ENCODE measurements at places on chromosomes 2 and 18. TPM values are rescaled to one million over a fixed set of nuclear protein-coding genes. Genes with fewer than 3 reads are reported as not detected.

The BCL2L11 gene
- 36.6 TPM for total RNA-seq

The ARHGAP28 gene
- total RNA-seq: not detected

DNA sequence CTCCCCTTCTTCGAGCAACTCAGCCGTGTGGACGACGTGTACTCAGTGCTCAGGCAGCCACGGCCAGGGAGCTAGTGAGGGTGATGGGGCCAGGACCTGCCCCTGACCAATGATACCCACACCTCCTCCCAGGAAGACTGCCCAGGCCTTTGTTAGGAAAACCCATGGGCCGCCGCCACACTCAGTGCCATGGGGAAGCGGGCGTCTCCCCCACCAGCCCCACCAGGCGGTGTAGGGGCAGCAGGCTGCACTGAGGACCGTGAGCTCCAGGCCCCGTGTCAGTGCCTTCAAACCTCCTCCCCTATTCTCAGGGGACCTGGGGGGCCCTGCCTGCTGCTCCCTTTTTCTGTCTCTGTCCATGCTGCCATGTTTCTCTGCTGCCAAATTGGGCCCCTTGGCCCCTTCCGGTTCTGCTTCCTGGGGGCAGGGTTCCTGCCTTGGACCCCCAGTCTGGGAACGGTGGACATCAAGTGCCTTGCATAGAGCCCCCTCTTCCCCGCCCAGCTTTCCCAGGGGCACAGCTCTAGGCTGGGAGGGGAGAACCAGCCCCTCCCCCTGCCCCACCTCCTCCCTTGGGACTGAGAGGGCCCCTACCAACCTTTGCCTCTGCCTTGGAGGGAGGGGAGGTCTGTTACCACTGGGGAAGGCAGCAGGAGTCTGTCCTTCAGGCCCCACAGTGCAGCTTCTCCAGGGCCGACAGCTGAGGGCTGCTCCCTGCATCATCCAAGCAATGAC is 4.8 kb downstream of the CTDSP1 start:
- H3K36me3 ChIP-seq: peaks cover 10% of the 10 kb centered on the region
- H3K27ac ChIP-seq: no peak overlapping the region
- no peak overlapping the region for H3K4me3 ChIP-seq
- H3K27me3 ChIP-seq: no peaks in the 10 kb centered on the region
- DNase-seq: no peak

GRCh38 chr2:172869861-172870260 is 134.2 kb downstream of the RAPGEF4 start:
- H3K36me3 ChIP-seq: no peaks in the 10 kb centered on the region
- H3K27me3 ChIP-seq: no peaks in the 10 kb centered on the region
- no peak overlapping the region for H3K27ac ChIP-seq
- no peak overlapping the region for H3K4me3 ChIP-seq
- no peaks in the 10 kb centered on the region for H3K4me1 ChIP-seq

The PTPRM gene
- total RNA-seq: 7.4 TPM

Measured in CD8-positive, alpha-beta memory T cell (primary cell).